Stimulated activated CD4-positive, alpha-beta T cell treated with anti-CD3 and anti-CD28 coated beads, Interleukin-1b, Interleukin-23, amount 100 ng/mL, for 1 hour (primary cell): ENCODE measurements at places on chromosomes 11 and 22.

DNA sequence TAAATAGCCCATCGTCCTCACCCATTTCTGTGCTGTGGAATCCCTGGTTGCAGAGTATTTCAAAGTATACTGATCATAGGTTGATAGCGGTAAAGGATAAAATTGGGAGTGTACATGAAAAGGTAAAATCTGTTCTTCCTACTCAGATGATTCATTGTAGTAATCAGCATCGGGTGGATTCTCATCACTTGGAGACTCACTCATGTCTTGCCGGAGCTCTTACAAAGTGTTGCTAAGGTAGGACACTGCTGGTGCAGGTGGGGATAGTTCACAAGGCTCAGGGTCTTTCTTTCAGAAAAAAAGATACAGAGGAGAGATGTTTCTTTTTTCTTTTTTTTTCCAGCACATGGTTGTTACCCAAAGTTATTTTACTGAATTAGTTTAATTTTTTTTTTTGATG is 84.8 kb downstream of the MTNR1B start:
- DNase-seq: no peak

GRCh38 chr11:74391193-74391592 is 7.0 kb downstream of the PGM2L1 start:
- no peak for DNase-seq

DNA sequence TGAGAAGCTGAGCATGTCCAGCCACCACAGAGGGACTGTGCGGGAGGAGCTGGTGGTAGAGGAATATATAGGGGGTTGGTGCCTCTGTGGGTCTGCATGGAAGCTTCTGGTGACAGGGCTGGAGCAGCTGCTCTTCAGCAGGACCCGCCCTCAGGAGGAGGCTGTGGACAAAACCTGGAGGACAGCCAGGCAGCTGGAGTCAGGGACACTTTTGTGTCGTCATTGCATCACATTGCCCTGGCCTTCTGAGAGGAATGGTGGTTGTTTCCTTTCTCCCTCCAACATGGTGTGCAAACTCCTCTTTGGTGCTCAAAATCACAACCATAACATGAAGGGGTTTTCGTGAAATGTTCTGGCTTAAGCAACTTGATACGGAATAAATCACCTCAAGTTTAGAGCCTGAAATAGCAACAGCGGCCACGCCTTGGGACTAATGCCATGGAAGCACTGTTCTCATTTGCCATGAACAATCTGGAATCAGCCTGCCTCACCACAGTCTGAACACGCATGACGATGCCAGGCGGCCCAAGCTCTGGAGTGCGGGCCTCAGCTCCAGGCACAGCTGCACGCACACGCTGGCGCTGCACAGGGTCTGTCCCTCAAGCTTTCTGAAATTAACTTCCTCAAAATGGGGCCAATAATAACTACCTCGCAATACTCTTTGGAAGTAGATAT is 17.1 kb upstream of the CSRP3 start:
- DNase-seq: no peak

DNA sequence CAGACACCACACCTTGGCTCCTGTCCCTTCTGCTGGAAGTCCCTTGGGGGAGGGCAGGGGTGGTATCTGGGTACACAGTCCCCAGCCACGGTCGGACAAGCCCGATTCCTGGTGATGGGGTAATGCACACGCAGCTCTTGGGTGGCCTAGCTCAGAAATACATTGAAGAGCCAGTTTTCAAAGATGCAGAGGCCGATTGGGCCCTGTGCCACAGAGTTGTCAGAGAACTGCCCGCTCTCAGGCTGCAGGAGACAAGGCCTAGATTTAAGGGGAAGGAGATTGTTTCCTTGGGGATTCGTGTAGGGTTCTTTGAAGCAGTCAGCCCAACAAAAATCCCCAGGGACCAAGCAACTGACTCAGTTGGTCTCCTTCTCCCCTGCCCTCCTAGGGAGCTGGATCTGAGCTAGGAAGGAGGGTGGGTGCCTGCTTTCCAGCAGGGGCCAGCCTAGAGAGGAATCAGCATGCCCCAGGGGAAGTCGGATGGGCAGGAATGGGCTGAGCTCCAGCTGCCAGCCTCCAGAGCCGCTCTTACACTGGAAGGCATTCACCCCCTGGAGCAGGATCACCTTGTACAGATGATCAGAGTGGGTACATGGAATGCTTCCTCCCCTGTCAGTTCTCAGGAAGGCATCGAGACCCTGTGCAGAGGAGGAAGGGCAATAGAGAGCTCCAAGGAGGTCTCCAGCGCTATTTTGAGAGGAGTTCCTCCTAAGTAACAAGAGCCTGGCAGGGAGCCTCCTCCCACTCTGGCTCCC is 3.3 kb upstream of the SCN4B start:
- DNase-seq: no peak
